Tibial nerve (tissue), 4 donors: ENCODE measurements at places on chromosomes 12 and 14. TPM values are rescaled to one million over a fixed set of nuclear protein-coding genes. Genes with fewer than 3 reads are reported as not detected.

Gene CLIP1
- 92.5 TPM for total RNA-seq

Gene SLC2A14
- total RNA-seq, result 4.4 TPM

- H3K4me1 ChIP-seq, result no peaks in the 10 kb centered on the region
- no peaks in the 10 kb centered on the region for H3K27me3 ChIP-seq
- H3K27ac ChIP-seq, result no peak overlapping the region
- no peaks in the 10 kb centered on the region for H3K36me3 ChIP-seq
These were observed 18.6 kb upstream of the KLRB1 start for GRCh38 chr12:9626291-9626690.

GRCh38 chr12:52857500-52857899, 8.7 kb upstream of the KRT78 start:
- no peak for DNase-seq
- H3K4me3 ChIP-seq, result no peak overlapping the region
- no peaks in the 10 kb centered on the region for H3K27me3 ChIP-seq
- H3K4me1 ChIP-seq, result no peaks in the 10 kb centered on the region
- no peak overlapping the region for H3K27ac ChIP-seq
- H3K36me3 ChIP-seq, result no peaks in the 10 kb centered on the region

DNA sequence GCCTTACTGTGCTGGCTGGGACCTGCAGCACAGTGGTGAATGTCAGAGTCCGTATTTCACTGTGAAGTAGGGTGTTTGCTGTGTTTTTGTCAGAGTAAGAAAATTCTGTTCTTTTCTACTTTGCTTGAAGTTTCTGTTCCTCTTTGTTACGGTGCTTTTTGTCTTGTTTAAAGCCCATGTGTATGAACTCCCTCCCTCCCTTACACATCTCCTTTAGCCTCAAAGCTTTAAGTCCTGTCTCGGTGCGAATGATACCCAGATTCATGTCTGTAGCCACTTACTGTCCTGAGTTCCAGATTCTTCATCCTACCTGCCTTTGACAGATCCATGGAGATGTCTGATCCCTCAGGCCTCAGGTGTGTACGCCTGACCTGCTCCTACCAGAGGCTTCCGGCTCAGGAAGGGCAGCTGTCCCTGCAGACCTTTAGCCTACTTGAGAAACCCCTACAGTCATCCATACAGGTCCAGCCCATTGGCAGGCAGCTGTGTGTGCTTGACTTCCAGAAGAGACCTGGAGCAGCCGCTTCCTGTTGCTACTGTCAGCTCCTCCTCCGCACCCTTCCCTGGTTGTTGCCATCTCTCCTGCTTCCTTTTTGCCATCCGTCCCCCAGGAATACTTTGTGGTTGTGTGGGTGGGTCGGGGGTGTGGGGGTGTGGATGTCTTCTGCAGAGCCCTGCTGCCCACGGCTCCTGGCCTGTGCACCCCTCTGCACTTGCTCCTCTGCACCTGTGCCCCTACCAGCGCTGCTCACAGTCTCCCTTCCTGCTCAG, 72.9 kb downstream of the DDX51 start:
- H3K27ac ChIP-seq, result no peak overlapping the region
- H3K36me3 ChIP-seq, result peaks cover 16% of the 10 kb centered on the region
- DNase-seq, result no peak
- no peak overlapping the region for H3K4me3 ChIP-seq
- no peaks in the 10 kb centered on the region for H3K4me1 ChIP-seq

DNA sequence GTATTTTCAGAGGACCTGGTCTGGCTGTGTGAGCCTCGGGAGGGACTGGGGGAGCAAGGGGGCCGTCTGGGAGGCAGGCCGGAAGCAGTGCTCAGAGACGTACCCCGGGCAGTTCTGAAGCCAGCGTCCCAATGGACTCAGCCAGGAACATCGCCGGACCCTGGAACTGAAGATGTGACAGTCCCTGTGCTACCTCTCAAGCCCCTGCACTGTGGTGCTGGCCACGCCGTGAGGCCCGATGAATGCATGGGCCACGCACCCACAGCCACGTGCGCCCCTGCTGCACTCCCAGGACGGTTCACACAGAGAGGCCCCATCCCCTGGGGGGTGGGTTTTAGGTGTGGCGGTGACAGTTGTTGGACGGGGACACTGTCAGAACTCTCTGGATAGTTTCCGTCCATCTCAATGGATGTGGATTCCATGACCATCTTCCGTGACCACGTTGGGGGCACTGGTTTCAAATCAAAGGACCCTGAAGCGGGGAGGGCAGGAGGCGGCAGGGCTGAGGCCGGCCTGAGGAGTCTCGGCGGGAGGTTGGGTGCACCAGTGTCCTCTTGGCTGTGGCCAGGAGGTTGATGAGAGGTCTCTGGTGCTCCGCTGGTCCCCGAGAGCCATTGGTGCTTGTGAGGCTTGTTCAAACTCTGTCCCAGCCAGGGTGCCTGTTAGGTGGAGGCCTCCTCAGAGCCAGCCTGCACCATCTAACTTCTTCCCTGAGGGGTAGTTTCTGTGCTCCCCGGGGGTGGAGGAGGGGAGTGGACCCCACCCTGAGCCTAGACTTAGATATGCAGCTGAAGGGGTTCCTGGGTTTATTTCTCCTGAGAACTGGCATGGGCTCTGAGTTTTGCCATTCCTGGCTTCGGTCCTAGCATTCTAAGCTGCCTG, 36.3 kb upstream of the TSPAN9 start:
- H3K36me3 ChIP-seq, result no peaks in the 10 kb centered on the region
- no peak for DNase-seq
- H3K27me3 ChIP-seq, result no peaks in the 10 kb centered on the region
- H3K4me3 ChIP-seq, result no peak overlapping the region
- no peak overlapping the region for H3K27ac ChIP-seq
